ENCODE measurements at places on chromosomes 6 and 20.

DNA sequence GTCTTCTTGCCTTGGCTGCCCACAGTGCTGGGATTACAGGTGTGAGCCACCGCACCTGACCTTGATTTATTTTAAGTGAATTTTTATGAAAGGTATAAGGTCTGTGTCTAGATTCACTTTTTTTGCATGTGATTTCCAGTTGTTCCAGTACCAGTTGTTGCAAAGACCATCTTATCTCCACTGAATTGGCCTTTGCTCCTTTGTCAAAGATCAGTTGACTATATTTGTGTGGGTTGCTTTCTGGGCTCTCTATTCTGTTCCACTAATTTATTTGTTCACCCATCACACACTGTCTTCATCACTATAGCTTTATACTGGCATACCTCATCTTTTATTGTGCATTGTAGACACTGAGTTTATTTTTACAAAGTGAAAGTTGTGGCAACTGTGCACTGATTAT, 56.3 kb downstream of the ANKS1A start:
- DNase-seq, result no peak

DNA sequence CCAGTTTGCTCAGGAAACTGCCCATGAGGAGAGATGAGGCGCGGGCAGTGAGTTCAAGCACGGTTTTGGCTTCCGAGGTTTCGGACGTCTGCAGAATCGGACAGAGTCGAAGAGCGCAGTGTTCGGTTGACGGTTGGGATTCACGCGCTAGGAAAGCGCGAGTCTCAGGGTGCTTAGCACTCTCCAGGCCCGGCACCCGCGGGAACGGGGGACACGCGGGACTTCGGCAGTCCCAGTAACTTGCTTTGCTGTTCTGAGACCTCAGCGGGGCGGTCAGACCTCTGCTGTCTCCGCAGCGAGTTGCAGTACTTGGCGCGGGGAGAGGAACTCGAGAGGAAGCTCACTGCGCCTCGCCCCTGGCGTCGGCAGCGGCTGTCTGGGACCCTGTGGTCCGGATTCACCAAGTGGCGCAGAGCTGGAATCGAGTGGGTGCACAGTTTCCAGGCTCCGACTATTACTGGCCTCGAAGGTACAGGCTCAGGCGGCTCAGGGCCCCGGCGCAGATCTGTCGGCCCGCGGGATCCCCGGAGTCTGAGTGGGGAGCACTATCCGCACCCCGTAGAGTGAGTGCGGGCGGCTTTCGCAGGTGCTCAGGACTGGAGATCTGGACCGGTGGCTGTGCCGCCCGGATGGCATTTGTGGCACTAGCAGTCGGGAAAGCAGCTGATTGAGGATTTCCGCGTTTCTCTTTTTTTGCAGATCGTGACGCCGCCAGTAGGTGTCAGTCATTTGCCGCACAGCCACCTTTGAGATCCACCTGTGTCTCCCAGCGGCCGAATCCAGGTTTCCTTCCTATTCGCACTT, at the start of gene POM121L2:
TSS of gene POM121L2 (minus strand) at position 128 of the 804 bp plus-strand sequence. CDS start at position 25, 103 bp downstream.
- no peak for DNase-seq

- no peak for DNase-seq
These were observed 59.9 kb downstream of the SYNDIG1 start for GRCh38 chr20:24529369-24529719.

DNA sequence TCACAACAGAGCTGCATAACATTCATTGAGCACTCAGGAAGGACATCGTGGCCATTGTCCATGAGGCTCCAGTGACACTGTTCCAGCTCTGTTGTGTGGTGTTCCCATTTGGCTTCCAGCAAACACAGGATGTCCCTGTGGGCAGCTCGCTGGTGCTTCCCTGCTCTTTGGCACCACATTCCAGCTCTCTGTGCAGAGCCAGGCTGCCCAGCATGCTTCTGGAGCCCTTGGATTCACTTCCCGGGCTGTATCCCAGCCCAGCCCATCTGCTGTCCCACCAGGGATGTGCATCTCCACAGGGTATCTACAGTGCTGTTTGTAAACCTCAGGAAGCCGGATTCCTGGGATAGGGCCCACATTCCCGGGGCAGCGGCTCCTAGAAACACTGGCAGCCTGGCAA, 57.2 kb downstream of the CTCFL start:
- no peak for DNase-seq

DNA sequence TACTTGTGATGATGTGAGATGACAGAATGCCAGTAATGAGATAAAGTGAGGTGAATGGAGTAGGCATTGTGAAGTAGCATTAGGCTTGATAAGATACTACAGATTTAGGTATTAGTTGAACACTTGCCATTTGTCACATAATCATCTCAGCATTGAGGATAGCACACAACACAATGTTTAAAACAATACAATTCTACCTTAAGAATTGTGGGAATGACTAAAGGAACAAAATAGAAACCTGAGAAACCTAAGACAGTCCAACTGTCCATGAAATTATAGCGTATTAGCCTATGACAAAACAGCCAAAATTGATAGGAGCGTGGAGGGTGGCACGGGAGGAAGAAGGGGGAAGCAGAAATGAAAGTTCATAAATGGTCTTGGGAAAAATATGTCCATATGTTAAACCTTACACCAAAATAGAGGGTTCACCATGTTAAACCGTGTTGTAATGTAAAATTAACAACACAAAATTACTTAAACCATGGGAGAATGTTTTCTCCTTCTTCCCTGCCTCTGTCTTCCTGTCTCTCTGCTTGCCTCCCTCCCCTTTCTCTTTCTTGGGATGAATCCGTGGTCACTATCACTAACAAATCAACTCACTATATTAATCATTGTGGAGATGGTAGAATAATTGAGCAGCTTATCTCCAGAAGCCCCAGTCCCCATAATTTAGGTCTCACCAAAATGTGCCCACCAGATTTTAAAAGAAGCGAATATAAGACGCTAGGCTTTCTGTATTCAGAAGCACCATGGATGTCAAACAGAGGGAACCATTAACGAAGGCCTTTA, 33.0 kb upstream of the HFE start:
- DNase-seq, result no peak

DNA sequence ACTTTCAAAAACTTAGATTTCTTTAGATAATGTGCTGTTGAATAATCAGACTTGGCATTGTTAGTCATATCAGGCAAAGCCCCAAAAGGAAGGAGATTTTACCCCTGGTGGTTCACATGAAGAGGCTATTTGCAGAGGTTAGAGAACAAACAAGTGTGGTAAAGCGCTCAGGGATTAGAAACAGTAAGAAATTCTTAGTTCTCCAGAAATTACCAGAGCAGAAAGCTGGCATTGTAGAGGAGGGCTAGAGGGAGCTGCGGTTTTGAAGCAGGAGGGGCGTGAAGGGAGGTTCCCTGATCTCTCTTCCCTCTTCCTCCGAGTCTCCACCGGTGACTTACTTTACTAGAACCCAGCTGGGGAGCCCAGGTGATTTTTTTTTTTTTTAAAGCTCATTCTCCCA, 10.2 kb downstream of the MYO6 start:
- DNase-seq, result no peak

GRCh38 chr6:99512033-99512432, 3.2 kb downstream of the USP45 start:
- no peak for DNase-seq

All from thoracic aorta (tissue), 2 donors.